ENCODE measurements at places on chromosomes 16 and 17.

DNA sequence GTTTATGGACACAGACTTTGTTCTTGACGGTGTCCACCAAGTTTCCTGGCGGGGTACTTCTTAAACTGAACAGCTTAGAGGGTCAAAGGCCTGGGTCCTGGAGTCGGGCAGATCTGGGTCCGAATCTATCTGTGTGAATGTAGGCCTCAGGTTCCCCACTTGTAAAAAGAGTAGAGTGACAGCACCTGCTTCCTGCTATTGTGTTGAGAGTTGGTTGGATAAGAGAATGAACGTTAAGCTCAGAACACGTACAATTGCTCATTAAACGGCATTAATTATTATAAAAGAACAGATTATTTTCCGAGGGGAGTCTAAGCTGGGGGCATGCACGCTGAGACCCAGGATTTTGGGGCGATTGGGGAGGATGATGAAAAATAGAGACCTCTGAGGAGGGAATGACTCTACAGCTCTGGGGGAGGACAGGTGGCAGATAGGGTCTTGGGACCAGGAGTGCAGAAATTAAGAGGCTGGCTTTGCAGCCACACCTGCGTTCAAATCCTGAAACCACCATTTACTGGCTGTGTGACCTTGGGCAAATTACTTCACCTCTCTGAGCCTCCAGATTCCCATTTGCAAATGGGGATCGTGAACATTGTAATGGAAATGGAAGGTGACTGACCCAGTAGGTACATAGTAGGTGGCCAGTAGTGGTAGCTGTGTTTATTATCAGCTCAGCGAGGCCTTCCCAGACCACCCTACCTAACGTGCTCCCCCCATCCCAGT, 862 bp downstream of the CLEC16A start:
- no peak for DNase-seq

- no peak for DNase-seq
Observed at GRCh38 chr16:89040391-89040790, 53.3 kb upstream of the ACSF3 start.

GRCh38 chr16:56263711-56264608, 72.7 kb downstream of the GNAO1 start:
- no peak for DNase-seq

GRCh38 chr17:31908386-31908785, 6.9 kb upstream of the UTP6 start:
- DNase-seq, result no peak

DNA sequence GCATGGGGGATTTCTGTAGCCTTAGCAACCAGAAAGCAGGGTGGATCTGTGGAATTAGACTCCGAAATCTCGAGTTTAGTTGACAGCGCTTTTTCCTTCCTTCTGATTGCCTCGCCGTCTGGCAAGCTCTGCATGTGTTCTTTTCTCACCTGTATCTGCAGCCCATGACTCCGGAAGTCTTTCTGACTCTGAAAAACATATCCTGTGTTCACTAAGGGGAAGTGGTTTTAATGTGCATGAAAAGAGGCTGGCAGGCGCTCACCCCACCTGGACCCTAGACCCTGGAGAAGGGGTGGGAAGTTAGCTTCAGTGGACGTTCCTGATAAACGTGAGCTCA, 158.5 kb downstream of the RPTOR start:
- DNase-seq, result no peak

DNA sequence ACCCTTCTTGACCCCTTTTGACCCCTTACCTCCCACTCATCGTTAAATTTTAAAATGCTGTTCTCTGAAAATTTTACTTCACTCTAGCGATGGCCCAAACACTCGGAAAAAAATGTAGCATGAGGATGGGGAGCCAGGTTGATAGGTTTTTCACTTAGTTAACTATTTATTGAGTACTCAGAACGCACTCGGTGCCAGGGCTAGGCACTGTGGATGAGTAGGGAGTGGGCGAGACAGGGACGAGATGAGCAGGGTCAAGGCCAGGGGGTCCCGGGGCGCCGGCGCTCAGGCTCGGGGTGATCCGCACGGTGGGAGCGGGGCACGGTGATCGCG, 392 bp downstream of the ZSCAN32 start:
- no peak for DNase-seq

- no peak for DNase-seq
Observed at GRCh38 chr17:29789196-29790170, 140.5 kb downstream of the SSH2 start.

DNA sequence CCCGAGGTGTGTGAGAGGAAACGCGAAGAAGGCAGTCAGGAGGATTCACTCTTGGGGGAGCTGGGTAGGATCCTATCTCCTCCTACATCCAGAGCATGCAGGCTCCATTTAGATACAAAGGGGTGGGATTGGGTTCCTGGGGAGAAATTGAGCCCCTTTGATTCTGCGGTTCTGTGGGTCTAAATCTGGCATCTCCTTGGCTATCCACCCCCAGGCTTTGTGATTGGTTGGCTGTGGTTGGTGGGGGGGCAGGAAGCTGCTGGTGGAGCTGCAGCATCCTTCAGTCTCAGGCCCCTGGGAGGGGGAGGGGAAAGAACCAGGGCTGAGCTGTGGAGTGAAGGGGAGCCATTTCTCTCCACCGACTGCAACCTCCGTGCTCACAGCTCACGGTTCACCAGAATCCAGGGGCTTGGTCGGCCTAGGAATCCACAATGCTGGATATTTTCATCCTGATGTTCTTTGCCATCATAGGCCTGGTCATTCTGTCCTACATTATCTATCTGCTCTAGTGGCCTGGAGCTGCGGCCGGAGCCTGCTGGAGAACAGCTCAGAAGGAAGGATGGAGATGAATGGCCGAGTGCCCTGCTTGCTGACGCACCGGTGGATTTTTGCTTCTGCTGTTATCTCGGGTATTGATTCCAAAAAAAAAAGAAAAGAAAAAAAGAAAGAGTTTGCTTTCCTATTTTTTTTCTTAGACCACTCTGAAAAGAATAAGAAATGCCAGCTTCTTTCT, at the start of gene LASP1NB:
Gene LASP1NB (plus strand): TSS at position 352 of the 733 bp plus-strand sequence.
- peak; percentile 64 for DNase-seq
